Central memory CD8-positive, alpha-beta T cell (primary cell): ENCODE measurements at places on chromosomes 4 and X.

- no peak for DNase-seq
These were observed 56.5 kb upstream of the PGM2 start for GRCh38 chr4:37770016-37770415.

GRCh38 chr4:57068237-57068981, 41.8 kb downstream of the IGFBP7 start:
- no peak for DNase-seq

DNA sequence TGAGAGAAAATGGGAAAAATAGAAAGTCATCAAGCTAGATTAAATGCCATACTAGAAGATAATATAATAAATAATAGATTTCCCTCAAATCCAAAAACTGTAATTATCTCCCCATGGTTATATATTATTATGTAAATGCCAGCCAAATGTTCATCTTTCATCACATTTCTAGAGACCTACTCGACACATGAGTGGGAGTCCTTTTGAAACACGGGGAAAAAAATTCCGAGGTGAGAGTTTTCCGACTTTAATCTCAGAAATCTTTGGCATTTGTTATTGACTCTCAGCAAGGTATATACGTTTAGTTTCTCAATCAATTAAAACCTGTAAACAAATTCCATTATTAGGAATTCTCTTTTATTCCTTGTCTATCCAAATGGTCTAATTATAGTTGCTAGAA, 465.4 kb upstream of the SMIM31 start:
- DNase-seq = no peak

DNA sequence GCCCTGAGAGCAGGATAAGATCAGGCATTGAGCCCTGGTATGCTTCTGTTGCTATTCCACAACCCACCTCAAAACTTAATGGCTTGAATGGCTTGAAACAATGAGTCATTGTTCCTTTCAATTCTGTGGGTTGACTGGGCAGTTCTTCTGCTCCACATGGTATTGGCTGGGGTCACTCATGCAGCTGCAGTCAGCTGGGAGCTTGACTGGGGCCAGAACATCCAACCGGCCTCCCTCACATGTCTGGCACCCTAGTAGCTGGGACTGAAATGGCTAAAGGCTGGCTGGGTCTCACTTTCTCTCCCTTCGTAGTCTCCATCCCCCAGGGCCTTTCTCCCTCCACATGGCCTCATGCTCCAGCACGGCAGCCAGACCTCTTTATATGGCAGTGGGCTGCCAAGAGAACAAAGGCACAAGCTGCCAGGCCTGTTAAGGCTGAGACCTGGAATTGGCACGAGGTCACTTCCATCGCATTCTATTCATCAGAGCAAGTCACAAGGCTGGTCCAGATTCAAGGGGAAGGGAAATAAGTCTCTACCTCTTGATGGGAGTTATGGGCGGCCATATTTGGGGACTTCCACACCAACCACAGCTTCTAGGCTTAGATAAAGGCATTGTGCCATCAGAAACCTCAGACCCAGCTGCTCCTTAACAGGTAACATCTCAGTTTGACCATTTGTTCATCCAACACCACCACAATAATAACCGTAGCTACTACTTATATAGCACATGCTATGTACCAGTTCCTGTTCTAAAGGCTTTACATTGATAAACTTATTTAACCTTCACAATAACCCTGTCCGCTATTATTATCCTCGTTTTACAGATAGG, 159.7 kb upstream of the ATP6AP2 start:
- DNase-seq = no peak

DNA sequence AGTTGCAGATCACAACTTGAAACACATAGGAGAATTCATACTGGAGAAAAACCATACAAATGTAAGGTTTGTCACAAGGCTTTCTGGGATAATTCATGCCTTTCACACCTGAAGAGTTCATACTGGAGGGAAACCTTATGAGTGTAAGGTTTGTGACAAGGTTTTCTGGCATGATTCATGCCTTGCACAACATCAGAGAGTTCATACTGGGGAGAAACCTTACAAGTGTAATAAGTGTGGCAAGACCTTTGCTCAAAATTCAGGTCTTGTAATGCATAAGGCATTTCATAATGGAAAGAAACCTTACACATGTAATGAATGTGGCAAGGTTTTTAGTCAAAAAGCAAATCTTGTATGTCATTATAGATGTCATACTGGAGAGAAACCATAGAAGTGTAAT, 58.8 kb upstream of the ENPEP start:
- DNase-seq = no peak

DNA sequence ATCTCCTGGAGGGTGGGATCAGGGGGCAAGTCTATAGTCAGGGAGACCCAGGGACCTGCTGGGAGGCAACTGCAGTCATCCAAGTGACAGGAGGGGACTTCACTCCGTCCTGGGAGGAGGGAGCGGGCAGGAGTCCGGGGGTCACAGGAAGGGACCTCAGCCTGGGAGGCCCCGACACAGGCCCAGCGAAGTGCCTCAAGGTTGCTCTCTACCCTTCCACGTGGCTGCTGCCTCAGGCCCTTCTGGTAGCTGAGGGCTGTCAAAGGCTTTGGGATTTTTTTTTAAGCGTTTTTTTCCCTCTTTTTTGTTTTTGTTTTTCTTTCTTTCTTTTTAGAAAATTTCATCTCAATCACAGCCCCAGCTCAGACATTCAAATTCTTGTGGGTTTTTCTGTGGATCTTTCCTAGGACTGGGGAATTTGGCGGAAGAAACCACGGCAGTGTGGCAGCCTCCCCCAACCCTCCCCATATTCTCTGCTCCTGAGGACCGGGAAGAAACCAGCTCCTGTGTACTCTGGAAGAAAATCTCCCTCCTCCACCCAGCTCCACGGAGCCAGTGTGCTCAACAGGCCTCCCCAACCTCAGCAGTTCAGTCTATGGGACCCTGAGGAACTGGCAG, 1.4 kb upstream of the HAUS7 start:
- DNase-seq = no peak

- no peak for DNase-seq
These were observed 90.4 kb upstream of the RAB40AL start for GRCh38 chrX:102846544-102847236.

DNA sequence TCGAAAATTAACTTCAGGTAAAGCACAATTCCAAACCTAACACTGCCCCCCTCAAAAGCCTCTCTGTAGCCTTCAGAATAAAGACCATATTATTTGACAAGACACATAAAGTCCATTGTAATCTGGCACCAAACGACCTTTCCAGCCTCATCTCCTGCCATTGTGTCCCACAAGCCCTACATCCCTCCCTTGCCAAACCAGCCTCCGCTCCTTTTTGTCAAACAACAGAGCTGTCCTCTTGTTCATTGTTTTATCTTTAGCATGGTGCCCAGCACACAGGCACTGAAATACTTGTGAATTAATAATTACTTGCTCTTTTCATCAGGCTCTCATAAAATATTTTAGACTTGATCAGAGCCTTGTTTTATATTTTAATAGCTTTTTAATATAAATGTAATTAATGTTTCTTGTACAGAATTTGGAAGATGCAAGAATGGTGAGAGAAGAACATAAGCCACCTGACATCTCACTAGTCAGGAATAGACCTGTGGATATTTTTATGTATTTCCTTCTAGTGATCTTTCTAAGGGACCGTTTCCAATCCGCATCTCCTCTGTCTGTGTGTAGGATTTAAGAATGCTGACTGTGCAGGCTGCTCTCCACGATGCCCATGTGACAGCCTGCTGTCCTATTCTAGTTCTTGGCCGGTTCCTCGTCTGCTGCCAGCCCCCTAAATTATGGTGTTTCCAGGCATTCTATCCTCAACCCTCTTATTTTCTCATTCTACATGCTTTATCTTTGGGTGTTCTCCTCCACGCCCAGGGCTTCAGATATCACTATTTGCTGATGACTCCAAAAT, 3.0 kb upstream of the IRF2 start:
- DNase-seq = no peak

DNA sequence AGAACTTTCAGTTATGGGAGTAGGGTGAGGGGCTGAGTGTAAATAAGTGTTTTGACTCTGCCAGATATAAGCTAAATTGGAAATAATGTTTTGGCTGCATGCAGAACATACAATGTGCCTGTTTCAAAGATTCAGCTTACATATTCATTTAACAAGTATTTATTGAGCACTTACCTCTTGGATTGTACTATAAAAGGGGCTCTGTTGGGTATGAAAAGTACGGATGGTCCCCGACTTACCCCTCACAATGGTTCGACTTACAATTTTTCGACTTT, 799 bp upstream of the AIFM1 start:
- DNase-seq = no peak

DNA sequence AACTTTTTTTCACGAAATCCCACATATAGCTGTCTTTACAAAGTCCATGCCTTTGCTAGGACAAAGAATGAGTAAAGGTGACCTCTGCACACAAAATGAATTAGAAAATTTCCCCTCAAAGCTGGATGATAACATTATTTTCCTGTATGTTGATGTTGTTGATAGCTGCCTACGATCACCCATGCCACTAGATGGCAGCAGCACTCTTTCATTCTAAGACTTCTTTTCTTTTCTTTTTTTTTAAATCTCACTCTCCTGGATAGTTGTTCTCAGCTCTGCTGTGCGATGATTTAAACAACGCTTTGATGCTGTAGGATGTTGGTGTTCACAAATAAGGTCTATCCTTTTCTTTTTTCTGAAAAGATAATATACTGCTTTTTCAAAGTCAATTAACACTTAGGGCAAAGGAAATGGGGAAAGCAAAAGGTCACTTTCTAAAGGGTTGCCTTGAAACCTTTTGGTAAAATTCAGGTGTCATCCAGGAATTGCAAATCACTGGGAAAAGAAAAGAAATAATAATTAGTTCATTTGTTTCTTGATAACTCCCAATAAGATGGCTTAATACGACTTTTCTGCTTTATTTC, 266.8 kb downstream of the C4orf33 start:
- no peak for DNase-seq

GRCh38 chr4:32798471-32799159, 2078.4 kb downstream of the PCDH7 start:
- DNase-seq = no peak

GRCh38 chr4:14880805-14881204, 121.5 kb upstream of the CPEB2 start:
- DNase-seq = no peak

GRCh38 chrX:101605728-101606127, 12.1 kb downstream of the ARMCX6 start:
- no peak for DNase-seq

DNA sequence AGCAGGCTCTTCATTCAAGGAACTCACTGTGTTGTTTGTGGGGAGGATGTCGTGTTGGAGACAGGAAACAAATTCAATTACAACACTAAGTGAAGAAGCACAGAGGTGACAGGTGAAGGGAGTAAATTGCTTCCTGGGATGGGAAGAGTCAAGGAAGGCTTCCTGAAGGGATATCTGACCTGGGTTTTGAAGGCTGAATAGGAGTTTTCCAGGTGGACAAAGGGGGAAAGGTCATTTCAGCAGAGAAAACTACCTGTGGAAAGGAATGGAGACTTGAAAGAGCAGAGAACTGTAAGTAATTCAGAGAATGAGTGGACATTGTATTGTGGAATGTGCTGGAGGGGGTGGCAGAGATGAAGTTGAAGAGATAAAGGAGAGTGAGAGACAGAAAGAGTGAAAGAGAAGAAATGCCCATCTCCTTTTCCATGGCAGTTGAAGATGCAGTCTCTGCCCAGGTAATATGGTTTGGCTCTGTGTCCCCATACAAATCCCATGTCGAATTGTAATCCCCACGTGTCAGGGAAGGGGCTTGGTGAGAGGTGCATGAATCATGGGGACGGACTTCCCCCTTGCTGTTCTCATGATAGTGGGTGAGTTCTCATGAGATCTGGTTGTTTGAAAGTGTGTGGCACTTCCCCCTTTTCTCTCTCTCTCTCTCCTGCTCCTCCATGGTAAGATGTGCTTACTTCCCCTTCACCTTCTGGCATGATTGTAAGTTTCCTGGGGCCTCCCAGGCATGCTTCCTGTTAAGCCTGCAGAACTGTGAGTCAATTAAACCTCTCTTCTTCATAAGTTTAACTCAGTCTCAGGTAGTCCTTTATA, 205.7 kb upstream of the BCOR start:
- no peak for DNase-seq

- DNase-seq = no peak
These were observed 50.8 kb upstream of the FBXW7 start for GRCh38 chr4:152586668-152587067.

DNA sequence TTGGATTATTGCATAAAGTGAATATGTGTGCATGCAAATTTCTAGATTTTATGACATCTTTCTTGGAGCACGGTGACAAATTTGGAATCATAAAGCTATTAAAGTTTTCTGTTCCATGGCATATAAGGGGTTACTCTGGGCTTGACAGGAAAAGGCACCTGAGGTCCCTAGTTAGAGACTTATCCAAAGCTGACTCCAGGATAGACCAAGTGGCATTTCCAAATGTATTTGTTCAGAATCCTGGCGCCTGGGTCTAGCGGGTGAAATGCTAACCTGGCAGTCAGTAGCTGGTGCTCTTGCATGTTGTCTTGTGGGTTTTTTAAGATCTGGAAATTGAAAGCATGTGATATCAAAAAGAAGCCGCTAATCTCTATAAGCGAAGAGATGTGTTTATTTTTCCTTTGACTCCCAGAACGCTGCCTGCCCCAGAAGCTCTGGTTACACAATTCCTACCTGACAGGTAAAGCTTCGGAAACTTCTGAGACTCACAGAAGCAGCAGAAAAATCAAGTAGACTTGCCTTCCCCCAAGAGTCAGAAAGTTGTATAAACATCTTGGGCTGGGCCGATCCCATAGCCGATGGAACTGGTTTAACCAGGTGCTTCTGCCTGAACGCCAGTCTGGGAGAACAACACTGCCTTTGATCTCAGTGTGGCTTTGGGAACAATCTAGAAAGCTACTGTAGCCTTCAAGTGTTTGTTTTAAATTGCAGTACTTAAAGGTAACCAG, 12.9 kb upstream of the ZCCHC4 start:
- DNase-seq = no peak

DNA sequence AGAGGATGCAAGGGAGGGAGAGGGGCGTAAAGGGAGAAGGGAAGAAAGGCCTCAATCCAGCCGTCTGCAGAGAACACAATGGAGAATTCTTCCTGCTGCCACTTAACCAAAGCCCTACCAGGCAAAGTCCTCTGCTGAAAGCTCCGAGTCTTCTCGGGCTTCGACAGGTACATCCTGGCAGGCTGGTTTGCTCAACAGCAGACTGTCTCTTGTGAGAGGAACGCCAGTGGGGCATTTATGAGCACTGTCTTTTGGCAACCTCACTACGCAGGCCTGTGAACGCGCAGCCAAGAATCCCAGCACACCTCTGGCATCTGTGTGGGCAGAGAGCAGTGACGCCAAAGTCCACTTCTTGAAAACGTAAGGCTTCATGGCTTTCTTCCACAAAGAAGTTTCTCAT, 207.5 kb upstream of the FAM9B start:
- no peak for DNase-seq
